ENCODE measurements at places on chromosomes 3 and 15. TPM values are rescaled to one million over a fixed set of nuclear protein-coding genes. Genes with fewer than 3 reads are reported as not detected.

ULK3 gene
- total RNA-seq, result 52.4 TPM

RAB43 gene
- total RNA-seq, result 46.8 TPM

DPH3 gene
- 36.6 TPM for total RNA-seq

ZNF620 gene
- 6.0 TPM for total RNA-seq

SCN10A gene
- not detected for total RNA-seq

Data from activated T-helper 1 cell treated with anti-CD3 and anti-CD28 coated beads, Interleukin-12 subunit alpha, Interleukin-12 subunit beta, Interleukin-2, Interleukin-4 antibody, amounts not matched to agents 30 ng/mL and 10 ng/mL and 1 ng/mL, durations not matched to agents 14 hours and 24 hours and 36 hours (primary cell).